ENCODE measurements at places on chromosomes 5 and 9.

DNA sequence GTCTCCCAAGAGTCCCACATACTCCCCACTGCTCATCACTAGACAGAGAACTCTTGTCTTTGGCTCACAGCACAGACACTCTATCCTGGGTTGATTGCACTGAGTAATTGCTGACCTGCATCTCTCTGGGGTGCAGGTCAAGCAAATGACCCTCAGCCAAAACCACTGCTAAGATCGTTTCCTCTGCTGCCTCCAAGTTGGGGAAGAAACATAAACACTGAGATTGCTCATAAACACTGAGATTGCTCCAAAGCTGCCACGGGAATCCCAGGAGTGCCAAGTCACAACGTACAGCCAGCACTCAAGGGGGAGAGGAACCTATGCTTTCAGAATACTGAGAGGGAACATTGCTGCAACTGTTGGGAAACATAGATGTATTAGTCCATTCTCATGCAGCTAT lies 1402.1 kb upstream of the ACO1 start:
- no peak for DNase-seq

GRCh38 chr5:155406815-155407214 lies 393.3 kb downstream of the KIF4B start:
- DNase-seq, result no peak

- no peak for DNase-seq
Observed at GRCh38 chr5:53326424-53327153, 153.8 kb upstream of the FST start.

- no peak for DNase-seq
Observed at GRCh38 chr9:1962588-1963106, 52.5 kb upstream of the SMARCA2 start.

DNA sequence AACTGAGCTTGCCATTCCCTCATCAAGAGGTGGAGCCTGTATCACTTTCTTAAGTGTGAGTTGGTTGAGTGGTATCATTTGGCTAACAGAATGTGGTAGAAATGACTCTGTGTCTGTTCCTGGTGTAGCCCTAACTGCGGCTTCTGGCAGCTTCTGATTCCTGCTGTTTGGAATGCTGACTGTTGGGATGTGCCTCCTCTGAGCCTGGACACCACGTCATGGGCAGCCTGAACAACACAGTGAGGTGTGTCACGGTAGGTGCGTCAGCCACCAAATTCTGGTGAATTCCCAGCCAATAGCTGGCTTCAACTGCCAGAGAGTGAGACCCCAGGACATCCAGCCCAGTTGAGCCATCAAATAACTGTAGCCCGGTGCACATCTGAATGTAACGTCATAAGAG lies 6.1 kb upstream of the C9orf152 start:
- no peak for DNase-seq

GRCh38 chr5:14190194-14191164 lies 47.3 kb downstream of the TRIO start:
- DNase-seq, result no peak

DNA sequence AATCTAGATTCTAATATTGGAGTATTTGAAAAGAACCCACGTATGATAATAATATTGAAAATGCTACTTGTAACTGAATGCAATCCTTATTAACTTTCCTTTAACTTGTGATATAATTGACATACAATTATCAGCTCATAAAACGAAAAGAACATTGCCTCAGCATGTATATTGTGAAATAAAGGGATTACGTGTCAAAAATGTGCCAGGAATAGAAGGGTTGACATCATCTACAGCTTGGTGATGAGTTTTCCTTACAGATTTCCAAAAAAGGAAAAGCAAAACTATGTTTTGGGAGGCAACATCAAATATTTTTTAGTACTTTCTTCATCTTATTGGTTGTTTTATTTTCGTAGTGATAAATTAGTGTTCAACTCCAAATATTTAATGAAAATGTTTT lies 266.0 kb upstream of the PTGER4 start:
- no peak for DNase-seq

DNA sequence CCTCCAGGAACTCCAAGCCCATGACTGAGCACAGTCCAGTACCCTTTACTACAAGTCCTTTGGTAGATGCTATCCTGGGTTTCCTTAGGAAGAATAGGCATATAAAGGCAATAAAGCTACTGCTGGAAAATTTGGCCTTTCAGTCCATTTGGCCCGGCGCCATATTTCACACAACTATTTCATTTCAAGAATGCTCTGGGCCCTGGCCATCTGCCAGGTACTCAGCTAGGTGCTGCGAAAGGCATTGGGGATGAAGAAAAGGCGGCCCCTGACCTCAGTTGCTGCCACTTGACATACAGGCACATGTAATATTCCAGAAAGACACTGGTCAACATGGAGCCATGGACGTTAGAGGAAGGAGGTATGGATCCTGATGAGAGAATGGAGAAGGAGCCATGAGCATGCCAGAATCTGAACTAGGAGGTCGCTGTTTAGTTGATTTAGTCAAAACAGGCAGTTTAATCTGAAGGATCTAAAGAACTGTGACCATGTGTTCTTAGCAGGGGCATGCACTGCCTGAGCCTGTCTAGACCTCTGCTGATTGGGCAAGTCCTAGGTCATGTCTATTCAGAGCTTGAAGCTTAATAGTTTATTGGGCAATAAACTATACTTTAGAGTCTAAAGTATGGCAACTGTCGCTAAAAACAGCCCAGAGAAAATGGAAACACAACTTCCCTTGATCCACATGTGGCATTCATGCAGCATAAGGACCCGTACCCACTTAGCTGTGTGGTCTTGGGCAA lies 149.3 kb downstream of the MELK start:
- no peak for DNase-seq

- no peak for DNase-seq
Observed at GRCh38 chr9:98726735-98727134, 18.0 kb upstream of the GABBR2 start.

- no peak for DNase-seq
Observed at GRCh38 chr5:172911628-172911880, 47.7 kb upstream of the RPL26L1 start.

- no peak for DNase-seq
Observed at GRCh38 chr5:141272906-141273305, 27.7 kb downstream of the PCDHB15 start.

DNA sequence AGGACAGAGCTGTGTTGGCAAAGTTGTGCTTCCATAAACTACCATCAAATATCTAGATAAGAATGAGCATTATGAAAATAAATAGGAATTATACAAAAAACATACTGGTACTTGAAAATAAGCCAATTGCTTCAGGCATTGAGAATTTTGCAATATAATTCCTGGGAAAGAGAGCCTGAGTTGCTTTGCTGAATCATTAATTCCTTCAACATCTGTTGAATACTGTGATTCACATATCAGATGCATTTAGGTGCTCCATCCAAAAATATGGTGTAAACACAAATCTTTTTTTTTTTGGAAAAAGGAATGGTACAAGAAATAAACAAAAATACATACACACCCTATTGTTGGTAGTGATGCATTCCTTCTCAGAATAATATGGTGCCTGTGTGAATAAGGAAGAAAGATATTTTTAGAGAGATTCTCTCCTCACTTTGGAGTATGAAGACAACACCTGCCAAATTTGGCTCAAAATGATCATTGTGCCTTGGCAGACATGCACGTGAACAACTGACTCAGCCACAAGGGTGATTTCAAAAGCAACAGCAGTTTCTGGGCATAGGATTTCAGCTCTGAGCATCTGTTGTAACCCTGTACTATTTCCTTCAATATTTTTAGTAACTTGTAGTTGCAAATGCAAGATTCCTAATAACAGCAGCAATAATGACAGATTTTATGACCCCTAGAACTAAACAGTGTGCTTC lies 96.7 kb downstream of the CAVIN4 start:
- no peak for DNase-seq

GRCh38 chr5:92991581-92992067 lies 589.4 kb downstream of the NR2F1-AS1 start:
- DNase-seq, result no peak

GRCh38 chr5:135738564-135738875 lies 95.9 kb upstream of the SLC25A48 start:
- DNase-seq, result no peak

GRCh38 chr5:78527925-78528324 lies 120.6 kb downstream of the LHFPL2 start:
- no peak for DNase-seq

- no peak for DNase-seq
Observed at GRCh38 chr5:90096415-90097081, 313.0 kb downstream of the CETN3 start.

DNA sequence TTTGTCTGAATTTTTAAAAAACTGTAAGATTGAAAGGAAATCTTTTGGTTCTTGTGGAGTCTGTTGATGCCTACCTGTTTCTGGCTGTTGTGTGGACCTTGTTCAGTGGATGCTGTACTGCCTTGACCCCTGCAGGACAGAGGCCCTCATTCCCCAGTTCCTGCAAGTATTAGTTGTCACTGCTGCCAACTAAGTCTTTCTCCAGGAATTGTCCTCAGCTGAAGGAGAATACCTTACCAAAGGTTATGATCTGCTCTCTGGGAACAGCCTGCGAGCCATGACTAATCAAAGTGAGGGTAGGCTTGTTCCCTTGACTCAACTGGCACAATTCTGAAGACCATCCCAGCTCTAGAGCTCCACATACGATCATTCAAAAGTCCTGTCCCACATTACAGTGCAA lies 145.3 kb upstream of the FST start:
- no peak for DNase-seq
